ENCODE measurements at places on chromosomes 6 and 20. TPM values are rescaled to one million over a fixed set of nuclear protein-coding genes. Genes with fewer than 3 reads are reported as not detected.

GRCh38 chr6:109454496-109455436, 806 bp downstream of the MICAL1 start:
- DNase-seq, result peak; percentile 64

GRCh38 chr6:110554966-110555460, 78.6 kb upstream of the SLC22A16 start:
- DNase-seq, result no peak

DNA sequence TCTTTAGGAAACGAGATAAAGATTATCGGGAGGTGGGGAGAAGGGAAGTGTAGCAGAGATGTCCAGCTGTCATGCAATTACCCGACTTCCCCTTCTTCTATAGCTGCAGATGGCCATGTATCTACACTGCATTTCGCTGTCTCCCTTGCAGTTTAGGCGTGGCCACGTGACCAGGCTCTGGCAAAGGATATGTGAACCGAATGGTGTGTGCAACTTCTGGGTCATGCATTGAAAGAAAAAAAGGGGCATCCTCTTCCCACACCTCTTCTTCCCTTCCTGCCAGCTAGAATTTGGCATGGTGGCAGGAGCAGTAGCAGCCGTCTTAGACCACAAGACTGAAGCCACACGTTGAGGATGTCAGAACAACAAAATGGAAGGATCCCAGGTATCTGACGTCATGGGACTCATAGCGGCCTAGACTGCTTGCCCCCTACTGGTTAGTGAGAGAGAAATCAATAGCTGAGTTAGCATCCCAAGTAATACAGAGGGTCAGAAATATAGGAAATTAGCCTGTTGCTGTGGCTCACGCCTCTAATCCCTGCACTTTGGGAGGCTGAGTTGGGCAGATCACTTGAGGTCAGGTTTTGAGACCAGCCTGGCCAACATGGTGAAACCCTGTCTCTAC, 32.8 kb downstream of the TCF15 start:
- DNase-seq, result no peak

GRCh38 chr6:10413850-10414738, 780 bp downstream of the TFAP2A start:
- DNase-seq, result no peak

DNA sequence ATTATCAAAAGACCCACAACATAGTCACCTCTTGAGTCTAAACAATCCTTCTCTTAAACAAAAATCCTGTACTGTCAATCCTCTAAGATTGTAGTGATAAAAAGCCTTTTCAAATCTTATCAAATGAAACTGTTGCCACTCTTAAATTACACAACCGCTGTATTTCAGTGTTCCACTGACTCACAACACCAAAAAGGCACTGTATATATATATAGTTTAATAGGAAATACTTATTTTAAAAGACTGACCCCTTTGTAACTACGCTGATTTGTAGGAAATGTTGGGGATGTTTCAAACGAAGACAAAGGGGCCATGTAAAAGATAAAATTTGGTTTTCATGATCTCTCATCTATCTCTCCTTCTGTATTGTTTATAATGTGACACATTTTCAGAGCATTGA, 14.1 kb downstream of the CPNE1 start:
- DNase-seq, result no peak

DNA sequence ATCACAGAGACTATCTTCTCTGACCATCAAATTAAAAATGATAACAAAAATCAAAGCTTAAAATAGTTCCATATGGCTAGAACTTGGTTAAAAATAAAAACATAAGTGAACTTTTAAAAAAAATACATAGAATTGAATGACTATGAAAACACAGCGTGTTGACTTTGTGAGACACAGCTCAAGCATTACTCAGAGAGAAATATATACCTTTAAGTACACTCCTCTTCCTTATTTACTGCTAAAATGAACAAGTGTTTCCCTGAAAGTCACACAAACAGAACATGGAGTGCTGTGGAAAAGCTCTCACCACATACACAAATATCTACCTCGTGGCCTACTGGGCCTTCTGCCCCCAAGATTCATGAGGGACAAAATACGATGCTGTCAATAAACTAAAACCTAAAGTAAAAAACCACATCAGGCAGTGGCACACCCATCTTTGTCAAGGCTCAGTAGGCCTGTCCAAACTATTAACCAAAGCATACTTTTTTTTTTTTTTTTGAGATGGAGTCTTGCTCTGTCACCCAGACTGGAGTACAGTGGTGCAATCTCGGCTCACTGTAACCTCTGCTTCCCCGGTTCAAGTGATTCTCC, 7.5 kb downstream of the FAXC start:
- no peak for DNase-seq

DNA sequence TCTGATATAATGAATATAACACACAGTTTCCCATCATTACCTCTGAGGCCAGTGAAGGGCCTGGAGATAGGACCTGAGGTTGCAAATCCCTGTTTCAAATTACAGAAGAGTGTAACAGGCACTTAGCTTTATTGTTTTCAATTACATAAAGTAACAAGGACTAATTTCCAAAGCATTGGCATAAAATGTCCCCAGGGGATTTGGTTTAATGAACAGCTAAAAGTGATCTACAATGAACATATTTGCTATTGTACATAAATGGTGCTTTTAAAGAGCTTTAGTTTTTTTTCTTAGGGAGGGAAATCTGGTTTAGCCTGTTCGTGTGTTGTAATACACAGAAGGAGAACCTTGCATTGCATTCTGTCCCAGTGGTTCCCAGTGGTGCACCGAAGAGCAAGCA, 54.4 kb downstream of the HMGN3 start:
- DNase-seq, result no peak

DNA sequence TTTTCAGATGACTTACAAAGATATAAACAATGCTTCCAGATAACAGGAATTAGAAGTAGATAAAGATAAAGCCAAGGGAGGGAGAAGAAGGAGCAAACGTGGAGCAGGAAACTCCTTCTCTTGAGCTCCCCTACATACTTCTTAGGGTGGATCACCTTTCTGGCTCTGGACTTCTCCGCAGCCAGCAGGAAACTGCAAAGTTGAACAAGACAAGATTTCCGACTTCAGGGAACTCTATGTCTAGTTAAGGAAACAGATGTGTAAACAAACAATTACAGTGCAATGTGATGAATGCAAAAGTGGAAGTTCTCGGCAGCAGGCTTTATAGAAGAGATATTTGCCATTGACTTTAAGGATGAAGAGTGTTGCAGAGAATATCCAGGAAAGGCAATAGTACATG, 134.0 kb upstream of the MARCKS start:
- no peak for DNase-seq

DNA sequence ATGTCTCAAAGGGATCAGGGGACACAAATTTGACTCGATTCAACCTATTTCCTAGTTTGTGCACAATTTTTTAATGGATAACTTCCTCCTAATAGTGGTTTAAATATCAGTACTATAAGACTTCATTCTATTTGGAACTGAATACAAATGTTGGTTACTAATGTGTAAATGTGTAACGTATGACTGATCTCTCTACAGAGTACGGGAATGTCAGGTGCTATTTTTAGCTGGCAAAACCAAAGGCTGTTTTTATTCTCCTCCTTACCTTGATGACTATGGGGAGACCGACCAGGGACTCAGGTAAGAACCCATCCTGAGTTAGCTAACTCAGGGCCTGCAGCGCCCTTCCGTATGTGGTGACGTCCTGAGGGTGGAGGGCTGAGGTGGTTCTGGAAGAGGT, 33.0 kb downstream of the PRPH2 start:
- DNase-seq, result no peak

DNA sequence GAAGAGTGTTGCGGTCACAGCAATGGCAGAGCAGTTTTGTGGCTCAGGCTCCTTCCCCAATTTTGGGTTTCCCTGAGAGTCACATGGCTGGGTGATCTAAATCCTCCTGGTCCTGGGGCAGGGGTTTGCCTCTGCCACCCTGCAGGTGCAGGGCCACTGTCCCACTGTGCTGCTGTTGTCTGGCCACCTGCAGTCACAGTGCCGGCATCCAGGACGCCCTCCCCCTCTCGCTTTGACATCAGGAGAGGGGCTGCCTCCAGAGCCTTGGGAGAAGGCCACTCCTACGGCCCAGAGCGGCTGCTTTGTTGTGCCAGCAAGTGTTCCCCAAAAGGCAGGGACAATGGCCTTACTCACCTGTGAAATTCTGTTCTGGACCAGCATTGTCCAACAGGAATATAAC, 449.0 kb downstream of the QKI start:
- DNase-seq, result no peak

The SEMG1 gene
- total RNA-seq, result not detected

- DNase-seq, result no peak
Observed at GRCh38 chr20:50335105-50335504, 144.5 kb downstream of the CEBPB start.

GRCh38 chr6:3343089-3343883, 84.5 kb downstream of the PSMG4 start:
- DNase-seq, result no peak

DNA sequence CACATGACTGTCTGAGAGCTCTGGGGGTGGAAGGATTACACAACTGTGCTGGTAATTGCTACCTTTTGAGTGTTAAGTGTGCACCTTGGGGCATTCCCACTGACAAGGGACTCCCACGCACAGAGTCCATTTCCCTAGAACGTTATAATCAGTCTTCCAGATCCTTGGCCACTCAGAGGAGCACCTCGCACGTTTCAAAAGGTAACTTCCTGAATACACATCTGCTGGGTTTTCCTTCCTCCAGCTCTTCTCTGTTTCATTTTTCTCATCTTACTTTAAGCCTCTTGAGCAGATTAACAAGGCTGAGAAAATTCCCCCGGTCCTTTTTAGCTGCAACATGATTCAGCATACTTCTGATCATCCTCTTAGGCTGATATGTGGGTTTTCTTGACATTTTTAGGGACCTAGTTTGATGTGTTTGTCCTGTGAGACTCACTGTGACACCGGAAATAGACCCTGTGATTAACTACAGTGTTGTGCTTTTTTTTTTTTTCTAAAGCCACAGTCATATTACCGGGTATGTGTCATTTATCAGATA, 98.4 kb upstream of the DUSP22 start:
- peak; percentile 42 for DNase-seq

The ASIP gene
- not detected for total RNA-seq

DNA sequence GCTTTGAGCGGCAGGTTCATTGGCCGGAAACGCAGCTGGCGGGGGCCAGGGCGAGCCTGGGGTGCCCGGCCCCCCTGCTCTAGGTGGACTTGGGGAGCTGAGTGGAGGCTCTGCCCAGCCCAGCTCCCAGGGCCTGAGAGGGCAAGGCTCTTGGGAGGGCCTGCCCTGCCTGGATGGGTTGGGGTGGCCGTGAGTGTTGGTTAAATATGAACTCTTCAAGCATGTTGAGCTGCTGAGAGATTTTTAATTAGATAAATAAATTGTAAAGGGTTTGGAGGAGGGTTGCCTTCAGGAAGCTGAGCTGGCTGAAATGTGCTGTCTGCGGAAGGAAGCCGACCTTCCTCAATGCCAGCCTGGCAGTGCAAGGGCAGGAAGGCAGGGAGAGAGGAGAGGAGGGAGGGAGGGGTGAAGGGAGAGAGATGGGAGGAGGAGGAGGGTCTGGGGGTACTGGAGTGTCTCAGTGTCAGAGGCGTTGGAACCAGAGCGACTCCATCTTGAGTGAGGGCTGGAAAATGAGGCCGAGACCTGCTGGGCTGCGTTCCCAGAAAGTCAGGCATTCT, 39.4 kb upstream of the PMEPA1 start:
- DNase-seq, result no peak

DNA sequence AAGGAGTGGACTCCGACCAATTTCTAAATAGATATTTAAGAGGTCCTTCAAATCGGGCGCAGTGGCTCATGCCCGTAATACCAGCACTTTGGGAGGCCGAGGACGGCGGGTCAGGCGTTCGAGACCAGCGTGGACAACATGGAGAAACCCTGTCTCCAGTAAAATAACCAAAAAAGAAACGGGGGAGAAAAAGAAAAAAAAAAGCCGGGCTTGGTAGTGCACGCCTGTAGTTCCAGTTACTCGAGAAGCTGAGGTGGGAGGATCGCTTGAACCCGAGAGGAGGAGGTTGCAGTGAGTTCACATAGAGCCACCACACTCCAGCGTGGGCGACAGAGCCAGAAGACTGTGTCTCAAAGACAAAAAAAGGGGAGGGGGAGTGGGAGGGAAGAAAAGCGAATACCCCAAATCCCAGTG, 53.3 kb upstream of the HFE start:
- DNase-seq, result no peak

DNA sequence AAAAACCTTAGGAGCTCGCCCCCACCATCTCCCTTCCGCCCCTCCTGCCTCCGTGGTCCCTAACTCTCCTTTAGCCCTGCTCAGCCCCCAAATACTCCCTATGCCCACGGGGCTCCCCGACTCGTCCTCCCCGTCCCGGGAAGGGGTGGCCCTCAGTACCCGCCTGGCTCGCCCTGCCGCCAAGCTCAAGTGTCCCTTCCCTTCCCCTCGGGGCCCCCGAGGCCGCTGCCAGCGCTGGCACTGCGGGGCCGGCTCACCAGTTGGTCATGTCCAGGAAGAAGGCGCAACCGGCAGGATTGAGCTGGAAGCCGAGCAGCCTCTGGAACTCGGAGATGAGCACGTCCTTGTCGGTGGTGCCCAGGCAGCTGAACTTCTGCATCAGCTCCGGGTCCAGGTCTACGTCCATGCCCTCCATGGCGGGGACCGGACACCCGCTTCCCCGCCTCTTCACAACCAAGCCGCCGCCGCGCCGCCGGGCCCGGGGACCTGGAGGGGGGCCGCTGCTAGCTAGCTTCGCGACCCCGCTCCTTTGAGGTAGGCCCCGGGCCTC, 303 bp downstream of the ILRUN start:
- no peak for DNase-seq

GRCh38 chr6:79671600-79672266, 40.6 kb downstream of the SH3BGRL2 start:
- DNase-seq, result peak; percentile 57

The HRH3 gene
- not detected for total RNA-seq

The NRSN1 gene
- not detected for total RNA-seq

The BFSP1 gene
- total RNA-seq, result 0.24 TPM

- DNase-seq, result no peak
Observed at GRCh38 chr20:62111148-62111547, 11.1 kb upstream of the LSM14B start.

GRCh38 chr20:25256226-25256859, 8.5 kb downstream of the PYGB start:
- DNase-seq, result no peak

- DNase-seq, result no peak
Observed at GRCh38 chr6:51414361-51414760, 595.7 kb downstream of the TFAP2B start.

DNA sequence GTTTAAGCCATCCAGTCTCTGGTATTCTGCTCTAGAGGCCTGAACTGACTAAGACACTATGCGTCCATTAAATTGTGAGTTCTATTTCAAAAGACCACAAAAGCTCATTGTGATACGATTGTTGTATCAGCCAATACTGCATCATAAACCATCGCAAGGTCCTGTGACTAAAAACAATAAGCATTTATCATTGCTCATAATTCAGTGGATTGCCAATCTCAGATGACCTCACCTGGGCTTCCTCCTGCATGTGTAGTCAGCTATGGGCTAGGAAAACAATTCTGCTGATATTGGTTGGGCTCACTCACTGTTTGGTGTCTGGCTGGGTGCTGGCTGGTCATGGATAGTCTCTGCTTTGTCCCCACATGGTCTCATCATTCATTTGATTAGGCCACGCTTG, 592.7 kb upstream of the BTBD3 start:
- DNase-seq, result no peak

- DNase-seq, result no peak
Observed at GRCh38 chr6:150086026-150086425, 17.1 kb upstream of the ULBP3 start.
